ENCODE measurements at places on chromosomes 1 and 21.

GRCh38 chr1:109402025-109402424, 4.3 kb upstream of the SORT1 start:
- DNase-seq = no peak

GRCh38 chr1:6473974-6474814, 8.2 kb upstream of the TNFRSF25 start:
- no peak for DNase-seq

GRCh38 chr21:33127154-33127867, 57.4 kb downstream of the OLIG1 start:
- DNase-seq = peak; percentile 93

- DNase-seq = peak; percentile 13
Observed at GRCh38 chr1:65792669-65793358, at the start of gene PDE4B. TSS of gene PDE4B (plus strand) at chr1:65792895.

- no peak for DNase-seq
Observed at GRCh38 chr1:16967095-16967575, 13.3 kb downstream of the MFAP2 start.

GRCh38 chr1:227253065-227253464, 65.2 kb downstream of the CDC42BPA start:
- DNase-seq = no peak
